Activated CD8-positive, alpha-beta memory T cell treated with anti-CD3 and anti-CD28 coated beads for 1 hour (primary cell): ENCODE measurements at places on chromosomes 2 and 18.

DNA sequence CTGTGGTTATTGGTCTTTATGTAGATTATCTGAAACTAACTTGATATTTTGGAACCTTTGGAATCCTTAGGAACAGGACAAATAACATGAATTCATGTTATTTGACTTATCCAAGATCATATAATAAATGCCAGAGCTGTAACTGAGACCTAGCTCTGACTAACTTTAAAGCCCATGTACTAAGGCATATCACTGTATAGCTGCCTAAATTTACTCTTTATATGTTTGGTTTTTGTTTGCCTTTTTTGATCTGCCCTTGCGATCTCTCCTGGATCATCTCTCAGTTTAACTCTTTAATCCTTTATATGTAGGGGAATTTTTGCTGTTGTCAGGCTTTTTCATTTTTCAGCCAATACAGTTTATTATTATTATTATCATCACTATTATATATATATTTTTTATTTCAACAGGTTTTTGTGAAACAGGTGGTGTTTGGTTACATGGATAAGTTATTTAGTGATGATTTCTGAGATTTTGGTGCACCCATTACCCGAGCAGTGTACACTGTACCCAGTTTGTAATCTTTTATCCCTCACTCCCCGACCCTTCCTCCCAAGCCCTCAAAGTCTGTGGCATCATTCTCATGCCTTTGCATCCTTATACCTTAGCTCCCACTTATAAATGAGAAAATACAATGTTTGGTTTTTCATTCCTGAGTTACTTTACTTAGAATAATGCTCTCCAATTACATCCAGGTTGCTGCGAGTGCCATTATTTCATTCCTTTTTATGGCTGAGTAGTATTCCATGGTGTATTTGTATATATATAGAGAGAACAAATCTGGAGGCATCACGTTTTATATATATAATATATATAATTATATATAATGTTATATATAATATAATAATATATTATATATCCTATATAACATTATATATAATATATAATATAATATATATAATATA lies 48.9 kb downstream of the APLF start:
- DNase-seq = no peak

GRCh38 chr2:110657724-110658305 lies 20.0 kb downstream of the BUB1 start:
- no peak for DNase-seq

GRCh38 chr2:235086481-235087184 lies 134.8 kb downstream of the SH3BP4 start:
- no peak for DNase-seq

DNA sequence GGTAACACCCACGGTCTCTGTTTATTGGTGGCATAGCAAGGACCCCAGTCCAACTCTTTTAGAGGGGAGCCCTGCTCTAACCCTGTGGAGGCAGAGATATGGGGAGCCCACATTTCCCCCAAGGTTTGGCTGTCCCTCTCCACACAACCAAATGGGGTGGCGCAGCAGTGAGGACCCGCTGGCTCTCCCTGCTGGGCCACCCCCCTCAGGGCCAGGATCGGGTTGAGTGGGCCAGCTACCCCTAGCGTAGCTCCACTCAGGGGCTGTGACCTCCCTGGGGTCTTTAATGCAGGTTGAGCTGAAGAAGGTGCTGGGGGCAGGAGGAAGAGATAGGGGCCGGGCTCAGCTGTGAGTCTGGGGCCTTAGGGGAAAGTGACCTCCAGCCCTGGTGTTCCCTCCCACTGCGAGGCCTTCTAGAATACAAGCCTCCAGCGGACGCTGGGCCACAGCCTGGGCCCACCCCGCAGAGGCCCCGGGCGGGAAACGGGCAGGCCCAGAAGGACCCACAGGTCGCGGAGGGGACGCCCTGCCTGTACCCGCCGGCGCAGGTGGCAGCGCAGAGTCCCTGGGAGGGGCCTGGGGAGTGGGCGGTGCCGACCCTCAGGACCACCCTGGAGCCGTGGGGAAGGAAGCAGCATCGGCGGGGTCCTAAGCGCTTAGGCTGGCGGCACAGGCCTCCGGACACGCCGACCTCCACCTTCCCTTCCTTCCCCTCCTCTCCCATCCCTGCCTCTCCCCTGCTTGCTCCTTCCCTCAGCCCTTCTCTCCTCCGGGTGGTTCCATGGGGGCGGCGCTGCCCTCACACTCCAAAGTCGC lies 9.6 kb downstream of the CROCC2 start:
- DNase-seq = no peak

- no peak for DNase-seq
These were observed 28.5 kb downstream of the EIF5B start for GRCh38 chr2:99365661-99366060.

DNA sequence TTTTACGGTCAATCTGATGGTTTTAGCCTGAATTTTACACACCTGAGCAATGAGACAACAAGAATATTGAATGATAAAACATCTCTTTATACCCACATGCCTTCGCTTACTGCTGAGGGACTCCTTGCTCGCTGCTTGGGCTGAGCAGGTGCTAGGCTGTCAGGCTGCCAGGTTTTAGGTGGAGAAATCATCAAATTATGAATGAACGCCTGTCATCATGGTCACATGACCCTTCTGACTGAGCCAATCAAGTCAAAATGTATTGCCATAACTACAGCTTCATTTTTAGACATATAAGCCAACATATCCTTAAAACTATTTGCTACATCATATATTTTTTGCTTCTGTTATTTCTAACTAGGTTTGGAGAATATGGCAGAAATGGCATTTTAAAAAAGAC lies 274.0 kb downstream of the LNPK start:
- no peak for DNase-seq

- DNase-seq = no peak
These were observed 248.6 kb downstream of the NR4A2 start for GRCh38 chr2:156083763-156084493.

DNA sequence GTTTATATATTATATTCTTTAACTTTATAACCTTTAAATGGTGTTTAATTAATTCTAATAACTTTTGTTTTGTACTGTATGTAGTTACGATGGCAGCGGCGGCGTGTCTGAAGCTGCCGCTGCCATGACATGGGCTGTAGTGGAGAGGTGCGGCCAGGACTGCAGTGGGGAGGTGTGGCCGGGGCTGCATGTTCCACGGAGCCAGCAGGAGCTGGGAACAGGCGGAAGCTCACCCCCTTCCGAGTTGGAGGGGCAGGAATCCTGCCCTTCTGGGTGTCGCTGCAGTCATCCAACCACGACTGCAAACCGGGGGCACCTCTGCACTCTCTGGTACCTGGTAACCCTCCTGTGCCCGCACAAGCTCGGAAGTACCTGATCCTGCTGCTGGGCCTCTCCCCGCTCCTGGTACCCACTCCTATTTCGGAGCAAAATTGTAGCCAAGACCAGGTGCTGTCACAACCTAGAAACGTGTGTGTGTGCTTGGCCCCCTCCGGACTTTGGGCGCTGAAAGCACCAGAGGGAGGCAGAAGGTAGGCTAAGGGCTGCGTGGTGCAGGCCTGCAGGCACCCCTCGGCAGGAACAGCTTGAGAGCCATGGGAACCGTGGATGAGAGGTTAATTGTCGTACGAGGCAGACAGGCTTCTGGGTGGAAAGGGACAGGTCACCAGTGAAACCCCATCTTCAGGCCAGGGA lies 1329.7 kb upstream of the SLC39A10 start:
- no peak for DNase-seq

DNA sequence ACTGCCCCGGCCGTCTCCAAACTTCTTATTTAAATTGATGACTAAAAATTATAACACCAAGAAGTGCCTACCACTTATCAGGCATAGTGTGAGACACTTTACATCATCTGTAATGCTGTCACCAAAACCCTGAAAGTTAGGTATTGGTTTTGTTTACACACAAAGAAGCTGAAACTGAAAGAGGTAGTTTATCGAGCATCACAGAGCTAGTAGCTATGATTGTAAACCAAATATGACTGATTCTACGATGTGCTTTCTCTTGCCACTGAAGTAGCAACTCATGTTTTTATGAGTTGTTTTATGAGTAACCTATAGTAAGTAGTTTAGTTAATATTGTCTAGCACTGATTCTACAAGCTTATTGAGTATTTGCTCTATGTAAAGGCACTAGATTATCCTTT lies 31.5 kb downstream of the DYNC1I2 start:
- DNase-seq = no peak

- DNase-seq = no peak
These were observed 187.4 kb downstream of the LPIN1 start for GRCh38 chr2:11933854-11934253.

GRCh38 chr2:66561645-66562303 lies 126.8 kb downstream of the MEIS1 start:
- DNase-seq = no peak

DNA sequence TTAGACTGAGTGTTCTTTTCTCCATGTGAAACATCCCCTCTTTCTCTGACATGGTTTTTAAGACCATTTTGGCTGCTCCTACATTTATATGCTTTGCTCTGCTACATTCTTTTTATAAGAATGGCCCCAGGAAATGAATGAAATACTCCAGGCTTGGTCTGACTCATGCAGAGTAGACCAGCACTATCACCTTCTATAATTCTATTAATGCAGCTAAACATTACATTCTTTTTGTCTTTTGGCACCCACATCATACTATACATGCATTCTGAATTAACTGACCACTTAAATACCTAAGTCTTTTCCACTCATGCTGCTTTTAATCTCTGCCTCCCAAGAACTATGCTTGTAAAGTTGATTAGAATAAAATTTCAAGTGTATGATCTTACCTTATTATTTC lies 94.1 kb downstream of the AAK1 start:
- no peak for DNase-seq

GRCh38 chr2:169116327-169116726 lies 47.0 kb downstream of the DHRS9 start:
- no peak for DNase-seq

DNA sequence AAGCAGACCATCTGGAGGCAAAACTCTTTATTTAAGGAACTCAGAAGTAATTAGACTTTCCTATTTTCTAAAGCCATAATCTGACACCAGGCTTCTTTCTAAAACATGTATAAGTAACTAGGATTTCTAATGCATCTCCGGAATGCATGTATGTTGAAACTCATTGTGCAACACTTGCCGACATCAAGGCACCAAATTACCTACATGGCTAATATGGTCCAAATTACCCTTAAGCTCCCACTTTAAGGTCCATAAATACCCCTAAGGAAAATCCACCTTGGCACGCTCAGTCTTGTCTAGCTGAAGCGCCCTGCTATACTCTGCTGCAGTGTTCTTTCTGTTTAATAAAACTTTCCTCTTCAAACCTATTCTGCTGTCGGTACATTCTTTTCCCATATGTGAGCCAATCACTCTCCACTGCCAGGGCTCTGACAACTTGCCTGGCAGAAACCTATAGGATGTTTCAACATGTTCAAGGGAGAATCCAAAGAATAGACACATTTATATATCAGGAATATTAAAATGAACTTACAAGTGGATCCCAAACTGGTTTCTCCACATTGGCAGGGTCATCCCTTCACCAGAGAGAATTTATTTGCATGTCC lies 171.9 kb downstream of the GALNT1 start:
- no peak for DNase-seq

DNA sequence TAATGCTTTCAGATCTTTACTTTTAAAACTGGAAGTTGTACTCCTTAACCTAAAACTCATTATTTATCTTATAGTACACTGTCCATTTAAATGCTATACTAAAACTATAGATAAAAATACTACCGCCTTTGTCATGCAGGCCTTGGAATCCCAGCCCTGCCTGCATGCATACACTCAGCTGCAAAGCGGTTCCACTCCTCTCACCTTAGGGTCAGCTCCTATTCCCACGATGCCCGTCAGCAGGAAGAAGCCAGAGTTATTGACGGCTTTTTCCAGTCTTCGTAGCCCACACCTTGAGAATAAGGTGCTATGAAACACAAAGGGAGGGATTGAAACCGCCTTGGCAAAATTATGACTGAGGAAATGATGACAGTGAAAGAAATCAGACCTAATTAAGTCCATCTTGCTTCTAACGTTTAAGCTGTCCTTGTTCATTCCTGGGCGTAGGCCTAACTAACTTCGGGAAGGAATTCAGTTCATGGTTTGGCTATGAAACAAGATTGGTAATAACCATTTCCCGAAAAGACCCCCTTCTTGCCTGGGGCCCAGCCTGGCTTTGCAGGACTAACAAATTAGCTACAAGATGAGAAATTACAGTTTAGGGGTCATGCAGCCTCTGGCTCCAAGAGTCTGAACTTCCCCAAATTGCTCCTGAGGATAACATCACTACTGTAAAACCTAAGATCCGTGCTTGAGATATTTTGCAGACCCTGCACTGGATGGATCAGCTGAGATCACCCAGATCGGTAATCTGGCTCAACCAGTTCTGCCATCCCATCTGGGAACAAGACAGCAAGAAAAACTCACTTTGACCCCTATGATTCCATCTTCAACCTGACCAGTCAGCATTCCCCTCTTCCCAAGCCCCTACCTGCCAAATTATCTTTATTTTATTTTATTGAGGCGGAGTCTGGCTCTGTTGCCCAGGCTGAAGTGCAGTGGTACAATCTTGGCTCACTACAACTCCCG lies 17.1 kb downstream of the EPB41L5 start:
- DNase-seq = no peak

DNA sequence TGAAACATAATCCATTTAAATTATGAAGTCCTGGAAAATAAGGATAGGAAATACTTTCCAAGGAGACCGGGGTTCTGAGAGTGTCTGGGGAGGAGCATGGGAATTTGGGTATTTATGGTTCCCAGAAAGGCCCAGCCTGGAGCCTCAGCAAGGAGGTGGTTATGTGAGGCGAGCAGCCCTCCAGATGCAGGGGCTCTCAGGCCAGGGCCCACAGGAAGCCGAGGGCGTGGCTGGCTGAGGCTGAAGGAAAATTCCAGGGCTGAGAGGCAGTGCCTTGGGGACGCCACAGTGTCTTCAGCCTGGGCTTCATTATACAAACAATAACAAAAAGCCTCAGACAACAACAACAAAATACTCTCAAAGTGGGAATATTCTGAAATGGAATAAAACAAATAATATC lies 86.9 kb upstream of the SERPINE2 start:
- no peak for DNase-seq

- no peak for DNase-seq
These were observed 39.6 kb upstream of the CCDC88A start for GRCh38 chr2:55459279-55459678.
